Activated T-helper 1 cell treated with anti-CD3 and anti-CD28 coated beads, Interleukin-12 subunit alpha, Interleukin-12 subunit beta, Interleukin-2, Interleukin-4 antibody, amounts not matched to agents 30 ng/mL and 10 ng/mL and 1 ng/mL, durations not matched to agents 14 hours and 24 hours and 36 hours (primary cell): ENCODE measurements at places on chromosomes 2 and 18. TPM values are rescaled to one million over a fixed set of nuclear protein-coding genes. Genes with fewer than 3 reads are reported as not detected.

The ANTXR1 gene
- not detected in 2 replicates for total RNA-seq

The TMEM178A gene
- total RNA-seq, result not detected in 2 replicates

The FBXO11 gene
- total RNA-seq, result 50.1 and 56.1 TPM in 2 replicates

The RAD51AP2 gene
- not detected in 2 replicates for total RNA-seq

The ELOA2 gene
- not detected in 2 replicates for total RNA-seq

The ANKRD23 gene
- 8.2 and 8.8 TPM in 2 replicates for total RNA-seq

The SCN9A gene
- 0.07 and 0.13 TPM in 2 replicates for total RNA-seq

The FBXO41 gene
- total RNA-seq, result 29.3 and 30.9 TPM in 2 replicates

The LAMA3 gene
- total RNA-seq, result not detected in 2 replicates

The IL1F10 gene
- total RNA-seq, result not detected in 2 replicates

The OTOF gene
- total RNA-seq, result 5.9 and 6.9 TPM in 2 replicates
